ENCODE measurements at places on chromosomes 13 and 19.

- DNase-seq, result no peak
These were observed 57.0 kb downstream of the SLC10A2 start for GRCh38 chr13:103009051-103009840.

GRCh38 chr19:10419646-10420443, 493 bp upstream of the PDE4A start:
- no peak for DNase-seq

- no peak for DNase-seq
These were observed 256.1 kb downstream of the DACH1 start for GRCh38 chr13:71610876-71611275.

DNA sequence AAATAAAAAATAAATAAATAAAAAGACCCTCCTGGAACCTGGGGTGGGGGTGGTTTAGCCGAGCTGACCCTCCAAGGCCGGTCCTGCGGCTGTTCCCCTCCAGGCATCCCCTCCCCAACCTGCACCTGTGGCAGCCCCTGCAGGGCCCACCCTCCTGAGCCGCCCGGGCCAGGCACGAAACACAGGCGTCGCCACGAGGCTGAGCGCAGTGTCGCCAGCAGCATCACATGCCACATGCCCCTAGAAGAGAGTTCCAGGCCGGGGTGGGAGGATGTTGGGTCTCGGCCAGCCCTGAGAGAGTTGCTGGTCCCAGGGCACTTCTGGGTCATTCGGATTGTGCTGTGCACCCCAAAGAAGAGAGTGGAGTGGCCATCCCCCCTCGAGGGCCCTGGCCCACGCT, 82.0 kb downstream of the KDM4B start:
- no peak for DNase-seq

DNA sequence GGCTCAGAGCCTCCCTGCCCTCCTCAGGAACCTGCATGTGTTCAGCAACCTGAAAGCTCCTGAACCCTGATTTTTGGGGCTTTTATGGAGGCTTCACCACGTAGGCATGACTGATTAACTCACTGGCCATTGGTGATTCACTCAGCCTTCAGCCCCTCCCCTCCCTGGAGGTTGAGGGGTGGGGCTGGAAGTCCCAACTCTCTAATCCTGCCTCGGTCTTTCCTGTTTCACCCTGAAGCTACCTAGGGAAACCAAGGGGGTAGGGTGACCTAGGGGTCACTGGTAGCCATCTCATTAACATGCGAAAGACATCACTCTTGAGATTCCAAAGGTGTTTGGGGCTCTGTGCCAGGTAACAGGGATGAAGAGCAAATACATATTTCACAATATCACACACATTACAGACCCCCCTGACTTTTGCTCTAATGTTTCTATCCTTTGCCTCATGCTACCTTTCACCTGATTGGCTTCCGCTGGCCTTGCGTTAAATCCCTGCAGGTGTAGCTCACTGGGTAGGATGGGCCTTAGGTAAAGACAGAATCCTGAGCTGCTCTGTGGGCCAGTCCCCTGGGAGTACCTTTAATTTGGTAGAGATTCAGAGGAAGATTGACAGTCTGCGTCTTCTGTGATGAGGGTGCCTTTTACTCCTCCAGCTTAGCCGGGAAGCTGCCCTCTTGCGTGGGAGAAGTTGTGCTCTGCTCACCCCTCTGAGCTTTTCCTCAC, 260.6 kb downstream of the ATP8A2 start:
- DNase-seq, result no peak

GRCh38 chr19:47032171-47032811, 12.7 kb downstream of the NPAS1 start:
- DNase-seq, result no peak

- peak; percentile 94 for DNase-seq
These were observed 25.3 kb downstream of the CAPN12 start for GRCh38 chr19:38718747-38719543.

GRCh38 chr19:12723641-12724426, at the start of gene TNPO2:
TNPO2 (minus strand) TSS chr19:12723932; CDS start chr19:12720977, 2,955 bp downstream.
- no peak for DNase-seq

DNA sequence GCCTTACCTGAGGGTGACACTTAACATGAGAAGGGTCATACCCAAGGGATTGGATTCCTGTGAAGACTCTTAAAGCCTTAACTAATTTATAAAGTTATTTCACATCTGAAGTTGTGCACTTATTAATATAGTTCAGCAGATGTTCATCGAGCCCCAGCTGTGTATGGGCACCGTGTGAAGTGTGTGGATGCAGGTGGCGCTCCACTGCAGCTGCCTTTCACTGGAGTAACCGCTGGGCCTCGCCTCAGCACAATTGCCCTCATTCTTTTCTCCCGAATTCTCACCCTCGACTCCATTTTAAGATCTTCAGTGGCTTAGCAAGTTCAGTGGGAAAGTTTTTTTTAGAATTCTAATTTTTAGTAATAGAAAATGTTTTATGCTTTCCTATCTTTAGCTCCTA, 66.2 kb downstream of the DPY19L3 start:
- no peak for DNase-seq

GRCh38 chr19:33270769-33271168, 31.6 kb downstream of the CEBPA start:
- no peak for DNase-seq

Data from coronary artery (tissue), 2 donors.